ENCODE measurements at places on chromosomes 5 and 9.

DNA sequence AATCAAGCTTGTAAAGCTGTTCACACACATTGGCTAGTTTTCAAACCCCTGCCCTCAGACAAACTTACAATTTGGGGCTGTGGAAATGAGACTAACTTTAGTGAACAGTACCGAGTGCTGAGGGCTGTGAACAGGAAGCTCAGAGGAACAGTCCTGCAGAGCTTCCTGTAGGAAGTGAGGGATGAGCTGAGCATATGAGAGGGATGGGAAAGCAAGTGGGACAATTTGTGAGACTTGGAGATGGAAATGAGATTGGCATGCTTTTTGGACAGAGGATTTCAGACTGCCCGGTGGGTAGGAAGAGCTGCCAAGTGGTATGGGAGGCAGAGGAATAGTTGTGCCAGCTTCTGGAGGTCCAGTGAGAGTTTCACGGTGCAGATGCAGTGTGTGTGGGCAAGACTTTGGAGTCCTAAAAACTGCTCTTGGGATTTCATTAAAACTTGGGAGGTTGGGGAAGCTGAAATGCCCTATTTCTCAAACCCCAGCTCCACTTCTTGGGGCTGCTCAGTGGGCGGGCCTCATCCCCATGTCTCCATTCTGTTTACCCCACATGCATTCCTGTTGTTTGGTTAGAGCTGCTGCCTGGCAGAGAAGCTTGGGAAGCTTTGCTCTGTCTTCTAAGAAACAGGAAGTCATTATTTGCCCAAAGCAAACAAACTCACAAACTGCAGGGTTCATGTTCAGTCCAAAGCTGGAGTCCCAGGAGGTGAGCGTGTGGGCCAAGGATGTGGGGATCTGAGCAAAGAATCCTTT lies 267.5 kb downstream of the ZSWIM6 start:
- no peak for DNase-seq

DNA sequence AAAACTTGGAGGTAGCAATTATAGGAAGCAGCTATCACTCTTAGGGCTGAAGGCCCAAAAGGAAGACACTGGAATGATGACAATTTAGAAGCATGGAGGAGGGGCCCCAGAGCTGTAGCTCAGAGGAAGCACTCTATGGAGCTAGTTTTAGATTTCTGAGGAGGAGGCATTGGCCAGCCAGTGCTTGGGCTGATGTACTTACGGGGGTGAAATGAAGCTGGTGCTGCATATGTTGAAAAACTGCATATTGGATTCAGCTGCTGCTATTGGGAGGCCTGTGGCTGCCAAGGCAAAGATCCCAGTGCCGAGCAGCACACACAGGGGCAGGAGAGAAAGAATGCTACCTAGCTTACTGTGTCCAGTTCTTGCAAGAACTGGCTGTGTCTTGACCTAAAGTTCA lies 53.9 kb upstream of the HMHB1 start:
- no peak for DNase-seq

- no peak for DNase-seq
Observed at GRCh38 chr9:89647366-89648128, 42.7 kb downstream of the GADD45G start.

DNA sequence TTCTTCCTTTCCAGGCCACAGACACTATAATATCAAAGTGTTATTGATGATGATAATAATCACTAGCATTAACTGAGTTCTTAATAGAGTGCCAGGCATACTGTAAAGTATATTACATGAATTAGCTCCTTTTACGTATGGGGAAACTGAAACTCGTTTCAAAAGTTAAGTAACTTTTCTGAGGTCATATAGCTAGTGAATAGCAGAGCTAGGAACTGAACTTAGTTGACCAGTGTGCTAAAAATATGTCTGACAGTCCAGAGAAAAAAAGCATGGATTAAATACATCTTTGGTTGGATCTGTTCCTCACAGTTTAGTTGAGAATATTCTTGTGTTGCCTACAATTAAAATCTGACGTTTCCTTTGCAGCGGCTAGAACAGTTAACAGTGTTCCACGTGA lies 18.4 kb upstream of the CATSPER3 start:
- no peak for DNase-seq

- DNase-seq = no peak
Observed at GRCh38 chr5:159944056-159944600, 27.8 kb downstream of the ADRA1B start.

GRCh38 chr9:105651806-105652205 lies 10.5 kb upstream of the TAL2 start:
- DNase-seq = no peak

- no peak for DNase-seq
Observed at GRCh38 chr9:134460206-134460605, 134.0 kb downstream of the RXRA start.

DNA sequence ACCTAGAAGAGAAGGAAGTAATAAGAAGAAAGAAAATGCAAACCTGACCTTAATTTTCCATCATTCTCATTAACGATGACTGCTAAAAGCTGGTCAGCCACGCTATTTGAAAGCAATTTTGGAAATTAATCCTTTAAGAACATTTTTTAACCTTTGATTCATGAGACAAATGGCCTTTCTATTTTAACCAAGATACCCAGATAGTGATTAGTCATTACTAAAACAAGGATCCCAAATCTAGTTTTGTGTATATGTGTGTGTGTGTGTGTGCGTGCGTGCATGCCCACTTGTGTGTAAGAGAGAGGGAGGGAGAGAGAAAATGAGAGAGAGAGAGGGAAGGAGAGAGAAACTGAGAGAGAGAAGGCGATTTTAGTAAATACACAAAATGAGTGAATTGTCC lies 329.5 kb downstream of the DEPDC1B start:
- DNase-seq = no peak

DNA sequence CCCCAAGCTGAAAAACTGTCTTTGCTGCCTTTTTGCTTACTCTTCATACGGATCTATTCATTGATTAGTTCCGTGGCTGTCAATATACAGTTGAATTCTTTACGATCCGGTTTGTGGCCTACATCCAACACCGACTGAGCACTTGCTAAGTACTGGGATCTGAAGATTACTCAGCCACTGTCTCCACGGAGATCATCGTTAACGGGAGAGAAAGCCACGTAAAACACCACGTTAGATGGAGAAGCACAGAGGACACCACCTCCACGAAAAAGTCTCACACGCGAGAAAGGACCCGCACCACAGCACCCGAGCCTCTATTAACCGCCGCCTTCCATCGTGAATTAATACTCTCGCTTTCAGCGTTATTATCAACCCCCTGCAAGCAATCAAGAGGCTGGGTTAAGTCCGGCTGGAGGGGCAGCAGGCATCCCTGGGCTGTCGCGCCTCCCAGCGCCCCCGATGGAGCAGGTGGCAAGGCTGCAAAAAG lies 650 bp downstream of the ELP1 start:
- DNase-seq = peak; percentile 4

DNA sequence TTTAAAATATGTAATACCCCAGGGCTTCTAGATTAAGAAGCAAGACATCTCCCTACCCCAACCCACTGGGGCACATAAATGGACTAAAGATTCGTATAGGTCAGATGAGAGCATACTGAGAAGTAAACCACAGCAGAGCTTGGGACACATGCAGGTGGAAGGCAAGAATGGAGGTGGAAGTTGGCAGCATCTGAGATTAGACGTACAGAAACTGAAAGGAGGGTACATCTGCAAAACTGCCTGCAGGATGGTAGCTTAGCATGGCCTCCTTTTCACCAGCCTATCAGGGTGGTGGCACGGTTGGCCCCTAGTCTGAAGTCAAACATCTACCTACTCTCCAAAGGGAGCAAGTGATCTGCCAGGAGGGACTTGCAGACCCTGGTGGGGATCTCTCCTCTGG lies 181.8 kb downstream of the TSSK1B start:
- no peak for DNase-seq

- DNase-seq = no peak
Observed at GRCh38 chr5:146185161-146185560, 2.7 kb upstream of the LARS1 start.

- DNase-seq = no peak
Observed at GRCh38 chr9:18771011-18771410, 262.0 kb downstream of the SAXO1 start.

GRCh38 chr5:9239071-9239470 lies 306.8 kb downstream of the SEMA5A start:
- DNase-seq = no peak

All from activated T-cell treated with anti-CD3 and anti-CD28 coated beads for 1 hour (primary cell).